Activated CD4-positive, alpha-beta T cell treated with anti-CD3 and anti-CD28 coated beads for 36 hours (primary cell): ENCODE measurements at places on chromosomes 4 and X. TPM values are rescaled to one million over a fixed set of nuclear protein-coding genes. Genes with fewer than 3 reads are reported as not detected.

The MTNR1A gene
- not detected for total RNA-seq

The SCD5 gene
- total RNA-seq, result 1.3 TPM

The PDCL2 gene
- total RNA-seq, result not detected

The TRIM61 gene
- total RNA-seq, result 1.1 TPM

The ARMCX1 gene
- total RNA-seq, result 1.9 TPM

The IL9R gene
- total RNA-seq, result 2.0 TPM

The RIBC1 gene
- 0.95 TPM for total RNA-seq

The TEC gene
- 3.5 TPM for total RNA-seq

The BGN gene
- not detected for total RNA-seq

The SLC10A4 gene
- not detected for total RNA-seq

The ENAM gene
- not detected for total RNA-seq

The SLC6A8 gene
- total RNA-seq, result 0.58 TPM

The IQSEC2 gene
- total RNA-seq, result 0.21 TPM

The AKAP17A gene
- 49.7 TPM for total RNA-seq

The PAGE2 gene
- total RNA-seq, result not detected

The ABCE1 gene
- total RNA-seq, result 148 TPM

The JADE3 gene
- 1.5 TPM for total RNA-seq

The SERTM2 gene
- total RNA-seq, result not detected

The TLR6 gene
- total RNA-seq, result 1.8 TPM

The KCTD8 gene
- total RNA-seq, result not detected

The MAP9 gene
- 8.1 TPM for total RNA-seq

The TEX13A gene
- total RNA-seq, result not detected

The CXorf51A gene
- total RNA-seq, result not detected

The C4orf36 gene
- total RNA-seq, result not detected

The CYSLTR1 gene
- 3.1 TPM for total RNA-seq

The FAM90A26 gene
- not detected for total RNA-seq

The SSX2 gene
- not detected for total RNA-seq

The SASH3 gene
- total RNA-seq, result 118 TPM

The CLDN2 gene
- total RNA-seq, result not detected

The STBD1 gene
- total RNA-seq, result 0.09 TPM

The RTL9 gene
- 0.14 TPM for total RNA-seq

The CLDN22 gene
- not detected for total RNA-seq

The SSX3 gene
- total RNA-seq, result not detected

The HS6ST2 gene
- 0.76 TPM for total RNA-seq

The TRAM1L1 gene
- total RNA-seq, result not detected

The FRMD7 gene
- not detected for total RNA-seq

The CCDC158 gene
- total RNA-seq, result not detected

The HPSE gene
- total RNA-seq, result 11.4 TPM

The ADGRL3 gene
- not detected for total RNA-seq

The VCX2 gene
- total RNA-seq, result not detected

The GPR143 gene
- not detected for total RNA-seq

The AFM gene
- not detected for total RNA-seq

The PABPC1L2A gene
- total RNA-seq, result not detected

The LRIT3 gene
- 0.27 TPM for total RNA-seq

The MAML3 gene
- total RNA-seq, result 1.9 TPM

The GABRE gene
- total RNA-seq, result not detected

The ARFIP1 gene
- total RNA-seq, result 8.4 TPM

The SSX1 gene
- total RNA-seq, result not detected

The MMRN1 gene
- 0.04 TPM for total RNA-seq

The PAGE4 gene
- total RNA-seq, result not detected

The ARHGAP36 gene
- not detected for total RNA-seq

The RAB33A gene
- total RNA-seq, result 24.7 TPM

The ELF2 gene
- 26.2 TPM for total RNA-seq

The PLP1 gene
- total RNA-seq, result not detected

The EXOSC9 gene
- 94.5 TPM for total RNA-seq

The GRK4 gene
- 2.4 TPM for total RNA-seq

The EVC gene
- 0.71 TPM for total RNA-seq

The KLF8 gene
- 5.4 TPM for total RNA-seq

The GYG2 gene
- total RNA-seq, result not detected

The DKC1 gene
- 130 TPM for total RNA-seq
